ENCODE measurements at places on chromosomes 5 and 9.
A peak's percentile ranks its signal among the peaks of the same experiment; 100 is the strongest.

- no peak for DNase-seq
Observed at GRCh38 chr9:5502553-5502952, 7.8 kb upstream of the PDCD1LG2 start.

- DNase-seq: no peak
Observed at GRCh38 chr9:90459321-90459720, 183.3 kb downstream of the DIRAS2 start.

- DNase-seq: no peak
Observed at GRCh38 chr5:138890644-138891043, 15.5 kb upstream of the LRRTM2 start.

- DNase-seq: no peak
Observed at GRCh38 chr9:136354592-136355085, 8.9 kb downstream of the DNLZ start.

DNA sequence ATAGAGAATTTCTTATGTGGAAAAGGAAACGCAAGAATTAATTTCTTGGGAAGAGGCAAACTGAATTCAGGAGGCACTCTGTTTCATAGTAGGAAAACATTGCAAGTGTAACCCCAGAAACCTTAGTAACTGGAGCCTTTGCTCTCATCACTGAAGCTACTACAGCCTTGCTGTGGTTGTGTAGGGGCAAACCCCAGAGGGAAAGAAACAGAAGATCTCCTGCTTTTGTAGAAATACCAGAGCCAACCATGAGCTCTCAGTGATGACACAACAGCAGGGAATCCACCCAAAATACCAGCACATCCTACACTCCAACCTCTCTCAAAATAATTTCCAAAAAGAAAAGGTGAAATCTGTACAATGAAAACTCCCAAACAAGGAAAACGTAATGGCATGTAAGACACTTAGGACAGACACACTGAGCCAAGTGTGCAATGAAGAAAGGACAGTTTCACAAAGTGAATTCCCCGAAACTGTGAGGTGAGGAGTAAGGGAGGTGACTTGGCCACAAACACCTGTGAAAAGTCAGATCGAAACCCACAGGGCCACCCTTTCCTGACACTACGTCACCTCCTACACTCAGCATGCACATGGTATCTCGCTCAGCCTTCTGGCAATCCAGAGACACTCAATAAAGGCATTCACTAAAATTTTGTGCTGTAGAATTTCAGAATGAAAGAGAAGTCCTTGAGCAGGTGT lies 8.5 kb upstream of the ACSL6 start:
- no peak for DNase-seq

DNA sequence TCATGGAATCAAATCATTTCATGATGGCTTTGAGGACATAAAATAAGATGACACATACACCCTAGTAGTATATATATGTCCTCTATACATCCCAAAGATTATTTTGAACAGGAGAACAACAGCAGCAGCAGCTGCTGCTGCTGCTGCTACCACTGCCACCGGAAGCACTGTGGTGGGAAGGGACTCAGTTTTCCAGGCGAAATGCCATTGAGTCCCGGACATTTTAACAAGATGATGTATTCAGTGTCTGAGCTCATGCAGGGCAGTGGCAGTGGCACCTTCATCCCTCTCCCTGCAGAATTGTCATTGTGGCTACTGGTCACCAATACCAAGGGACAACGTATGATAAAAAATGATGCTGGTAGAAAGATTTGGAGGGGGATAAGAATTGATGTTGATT lies 151.3 kb downstream of the CHSY3 start:
- no peak for DNase-seq

DNA sequence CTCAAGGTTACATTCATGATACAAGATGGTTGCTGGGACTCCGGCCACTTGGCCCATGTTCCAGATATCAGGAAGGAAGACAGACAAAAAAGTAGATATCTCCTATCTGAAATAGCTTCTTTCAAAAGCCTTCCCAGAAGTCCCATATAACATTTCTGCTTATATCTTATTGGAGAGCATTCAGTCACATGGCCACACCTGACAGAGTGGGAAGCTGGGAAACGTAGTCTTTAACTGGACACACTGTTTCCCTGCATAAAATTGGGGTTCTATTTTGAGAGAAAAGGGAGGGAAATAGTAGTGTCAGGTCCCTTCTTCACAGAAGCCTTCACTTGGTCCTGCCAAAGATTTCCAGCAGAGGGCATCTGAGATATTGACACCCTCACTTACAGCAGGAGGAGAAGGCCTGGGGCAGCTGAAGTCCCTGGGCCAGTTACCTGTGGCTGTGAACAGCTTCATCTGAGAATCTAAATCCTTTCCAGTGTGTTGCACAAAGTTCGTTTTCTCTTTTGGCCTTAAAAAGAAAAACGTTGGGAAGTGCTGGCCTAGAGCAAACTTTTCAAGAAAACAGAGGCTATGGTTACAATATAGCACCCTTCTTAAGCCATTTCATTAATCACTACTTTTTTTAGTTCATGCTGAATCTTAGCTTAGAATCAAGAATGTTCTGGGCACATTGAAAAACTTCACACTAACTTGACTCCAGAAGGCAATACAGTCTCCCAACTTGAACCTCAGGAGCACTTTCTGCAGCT lies 33.5 kb downstream of the SPEF2 start:
- no peak for DNase-seq

GRCh38 chr9:130932255-130933079 lies 6.6 kb downstream of the FIBCD1 start:
- DNase-seq: no peak

DNA sequence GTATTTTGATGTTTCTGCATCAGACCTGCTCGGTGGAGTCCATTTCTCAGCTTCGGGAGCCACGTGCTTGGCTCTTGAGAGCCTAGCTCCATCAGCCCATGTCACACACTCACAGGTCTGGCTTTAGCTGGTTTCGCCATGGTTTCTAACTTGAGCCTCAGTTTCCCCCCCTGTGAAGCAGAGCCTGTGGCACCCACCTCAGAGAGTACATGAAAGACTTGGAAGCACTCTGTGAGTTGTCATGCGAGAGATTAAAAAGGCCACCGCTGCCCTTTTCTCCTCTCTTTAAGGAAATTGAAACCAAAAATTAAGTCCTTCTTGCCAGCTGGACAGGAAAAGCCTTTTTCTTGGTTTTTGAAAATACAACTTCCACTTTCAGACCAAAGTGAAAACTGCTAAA lies 8.8 kb downstream of the TENT4A start:
- no peak for DNase-seq

- no peak for DNase-seq
Observed at GRCh38 chr5:98624145-98624880, 149.2 kb upstream of the RGMB start.

GRCh38 chr5:179819296-179820126 lies 1.2 kb upstream of the SQSTM1 start:
- DNase-seq: peak; percentile 73

DNA sequence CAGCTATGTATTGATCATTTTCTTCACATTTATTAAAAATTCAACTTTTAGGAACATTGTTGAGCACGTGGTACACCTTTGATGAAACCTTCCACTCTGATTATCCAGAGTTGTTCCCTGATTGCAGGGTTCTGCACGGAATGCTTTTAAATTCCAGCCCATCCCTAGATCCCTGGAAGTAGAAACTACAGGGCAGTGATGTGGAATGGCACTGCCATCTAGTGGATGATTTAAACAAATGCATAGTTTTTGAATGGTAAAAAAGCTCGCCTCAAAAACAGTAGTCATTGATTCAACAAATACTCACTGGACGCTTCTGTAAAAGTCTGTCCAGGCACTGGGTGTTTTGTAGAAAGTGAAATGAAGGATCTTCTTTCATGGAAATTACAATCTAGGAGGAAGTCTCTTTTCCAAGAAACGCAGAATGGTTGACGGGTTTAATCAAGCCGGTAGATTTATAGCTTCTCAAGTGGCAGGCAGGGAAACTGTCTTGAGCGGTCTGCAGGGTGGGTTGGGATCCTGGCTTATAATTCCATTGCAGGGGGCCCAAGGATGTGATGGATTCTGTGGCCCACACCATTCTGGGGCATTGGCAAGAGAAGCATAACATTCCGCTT lies 118.4 kb downstream of the ARHGAP26 start:
- no peak for DNase-seq
